ENCODE measurements at places on chromosomes 2 and 18.

- DNase-seq: no peak
These were observed 65.7 kb upstream of the DARS1 start for GRCh38 chr2:136051001-136051724.

- DNase-seq: no peak
These were observed 437.5 kb downstream of the NR4A2 start for GRCh38 chr2:155895016-155895415.

DNA sequence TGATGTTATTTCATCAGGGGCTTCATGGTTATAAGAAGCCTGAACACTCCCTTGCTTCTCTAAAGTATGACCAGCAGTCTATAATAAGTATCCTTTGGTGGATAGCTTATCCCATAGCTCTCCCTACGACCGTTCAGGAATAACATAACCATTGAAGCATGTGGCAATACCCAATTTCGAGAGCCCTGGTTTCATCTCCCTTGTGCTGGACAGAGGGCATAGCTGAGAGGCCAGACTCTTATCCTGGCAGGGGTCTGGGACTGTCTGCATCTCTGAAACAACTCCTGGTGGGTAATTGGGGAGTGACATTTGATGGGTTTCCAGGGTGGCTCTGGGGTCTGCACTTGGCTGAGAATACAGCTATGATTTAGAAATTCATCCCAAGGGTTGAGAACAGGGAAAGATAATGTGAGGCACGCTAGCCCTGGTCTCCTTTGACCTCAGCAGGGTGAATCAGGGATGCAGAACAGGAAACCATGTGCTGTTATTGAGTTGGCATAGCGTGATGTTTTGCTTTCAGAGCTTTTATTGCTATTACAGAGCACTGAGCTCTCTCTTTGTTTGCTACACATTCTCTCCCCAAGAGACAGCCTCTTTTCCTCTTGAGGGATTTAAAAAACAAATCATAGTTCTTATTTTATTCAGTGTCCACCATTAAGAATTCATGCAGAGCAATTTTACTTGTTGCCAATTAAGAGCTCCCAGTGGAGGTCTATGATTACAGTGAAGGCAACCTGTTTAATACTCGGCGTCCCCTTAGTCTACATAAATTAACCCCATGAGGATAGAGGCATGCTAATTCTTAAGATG, 274.5 kb downstream of the NCKAP5 start:
- DNase-seq: no peak

DNA sequence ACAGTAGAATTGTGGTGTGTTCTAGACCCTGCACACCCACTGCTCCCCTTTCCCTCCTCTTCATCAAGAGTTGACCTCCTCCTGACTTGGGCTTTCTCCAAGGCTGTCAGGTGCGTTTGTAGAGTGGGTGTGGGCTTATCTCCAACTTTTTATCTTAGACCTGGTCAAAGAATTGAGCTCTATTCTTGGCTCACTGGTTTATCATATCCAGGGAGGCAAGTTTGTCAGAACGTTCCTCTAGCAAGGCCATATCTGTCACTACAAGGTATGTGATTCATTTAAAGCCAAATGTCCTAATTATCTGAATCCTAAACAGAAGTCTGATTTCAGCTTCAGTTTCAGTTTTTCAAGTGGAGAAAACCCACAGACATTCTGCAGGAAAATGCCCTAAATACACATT, 117.1 kb upstream of the MGAT5 start:
- DNase-seq: no peak

DNA sequence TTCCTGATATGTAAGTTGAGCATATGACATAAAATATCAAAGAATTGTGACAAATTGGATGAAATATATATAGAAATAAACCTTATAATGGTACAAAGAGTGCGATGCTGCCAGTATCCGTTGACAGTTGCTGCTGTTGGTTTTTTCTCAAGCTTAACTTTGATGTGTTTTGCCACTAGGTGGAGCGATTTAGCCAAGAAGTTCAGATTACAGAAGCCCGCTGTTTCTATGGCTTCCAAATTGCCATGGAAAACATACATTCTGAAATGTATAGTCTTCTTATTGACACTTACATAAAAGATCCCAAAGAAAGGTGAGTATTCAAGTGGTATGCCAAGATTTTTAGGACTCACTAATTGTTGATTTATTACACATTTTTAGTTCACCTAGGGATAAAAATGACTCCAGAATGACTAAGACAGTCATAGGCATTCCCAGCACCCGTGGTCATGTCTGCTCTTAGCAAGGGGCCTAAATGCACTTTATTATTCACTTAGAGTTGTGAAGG, 2.1 kb downstream of the RRM2 start:
- peak; percentile 71 for DNase-seq

GRCh38 chr2:113167962-113168340, 5.8 kb upstream of the PSD4 start:
- no peak for DNase-seq

GRCh38 chr2:236366049-236366387, 101.8 kb upstream of the ASB18 start:
- no peak for DNase-seq

DNA sequence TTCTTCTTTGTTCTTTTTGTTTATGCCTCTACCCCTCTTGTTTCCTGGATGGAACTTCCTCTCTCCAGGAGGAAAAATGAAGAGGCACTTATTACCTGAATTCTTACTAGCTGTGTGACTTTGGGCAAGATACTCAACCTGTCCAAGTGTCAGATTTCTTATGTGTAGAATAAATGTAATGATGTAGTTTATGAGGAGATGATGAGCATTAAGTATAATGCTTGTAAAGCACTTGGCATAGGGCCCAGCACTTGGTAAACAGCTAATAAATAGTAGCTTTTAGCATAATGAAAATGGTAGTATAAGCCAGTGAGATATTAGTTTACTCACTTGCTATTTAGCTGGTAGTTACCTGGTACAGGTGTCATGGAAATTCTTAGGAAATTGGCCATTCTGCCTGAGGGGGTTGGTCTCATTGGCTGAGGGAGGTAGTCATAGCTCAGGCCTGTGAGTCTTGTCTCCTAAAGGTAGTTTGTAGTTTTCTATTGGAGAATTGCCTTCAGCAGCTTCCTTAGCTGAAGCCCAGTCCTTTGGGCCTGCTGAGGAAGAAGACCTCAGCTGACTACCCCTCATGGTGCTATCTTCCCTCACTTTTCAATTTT, 133.4 kb upstream of the NABP1 start:
- DNase-seq: no peak

GRCh38 chr2:236346366-236346765, 82.2 kb upstream of the ASB18 start:
- DNase-seq: no peak

DNA sequence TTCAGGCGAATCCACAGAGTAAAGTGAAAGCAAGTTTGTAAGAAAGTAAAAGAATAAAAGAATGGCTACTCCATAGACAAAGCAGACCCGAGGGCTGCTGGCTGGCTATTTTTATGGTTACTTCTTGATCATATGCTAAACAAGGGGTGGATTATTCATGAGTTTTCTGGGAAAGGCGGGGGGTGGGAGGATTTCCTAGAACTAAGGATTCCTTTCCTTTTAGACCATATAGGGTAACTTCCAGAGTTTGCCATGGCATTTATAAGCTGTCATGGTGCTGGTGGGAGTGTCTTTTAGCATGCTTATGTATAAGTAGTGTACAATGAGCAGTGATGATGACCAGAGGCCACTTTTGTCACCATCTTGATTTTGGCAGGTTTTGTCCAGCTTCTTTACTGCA, 59.8 kb downstream of the SLC4A3 start:
- no peak for DNase-seq

GRCh38 chr2:119062179-119062578, 96.4 kb downstream of the C1QL2 start:
- no peak for DNase-seq

- no peak for DNase-seq
These were observed 275.7 kb upstream of the ZNF804A start for GRCh38 chr2:184322615-184323014.

- no peak for DNase-seq
These were observed 210.3 kb upstream of the ETAA1 start for GRCh38 chr2:67186871-67187270.

DNA sequence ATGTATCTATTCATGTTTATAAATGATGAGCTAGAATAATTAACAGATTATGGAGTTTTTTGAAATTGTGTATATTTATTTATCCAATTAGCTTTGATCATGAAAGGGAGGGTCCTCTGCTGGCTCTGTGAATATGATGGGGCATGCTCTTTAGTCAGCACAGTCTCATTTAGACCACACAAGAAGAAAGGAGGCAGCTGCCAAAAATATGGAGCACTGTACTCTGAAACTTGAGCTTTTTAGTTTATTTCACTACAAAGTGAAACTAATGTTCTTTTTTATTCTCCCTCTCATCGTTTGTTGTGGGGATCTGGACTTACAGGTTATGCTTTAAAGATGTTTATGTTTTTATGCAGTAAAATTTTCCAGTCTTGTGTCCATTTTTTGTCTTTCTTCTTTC, 266.9 kb upstream of the GULP1 start:
- no peak for DNase-seq

DNA sequence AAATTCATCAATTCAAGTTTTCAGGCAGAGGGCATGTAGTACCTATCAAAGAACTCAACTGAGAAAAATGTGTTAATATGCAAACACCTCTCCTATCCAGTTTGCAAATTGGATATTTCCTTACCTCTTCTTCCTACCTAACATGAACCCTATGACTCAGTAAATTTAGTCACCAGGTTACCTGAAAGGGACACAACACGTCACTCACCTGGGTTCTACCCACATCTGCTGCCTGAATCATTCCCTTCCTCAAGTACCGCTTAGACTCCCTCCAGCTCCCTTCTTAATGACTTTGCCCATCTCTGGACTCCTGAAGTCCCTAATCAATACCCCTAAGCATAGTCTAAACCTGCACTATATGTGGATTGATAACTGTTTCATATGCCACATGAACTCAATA, 10.4 kb downstream of the ANKRD44 start:
- DNase-seq: no peak

DNA sequence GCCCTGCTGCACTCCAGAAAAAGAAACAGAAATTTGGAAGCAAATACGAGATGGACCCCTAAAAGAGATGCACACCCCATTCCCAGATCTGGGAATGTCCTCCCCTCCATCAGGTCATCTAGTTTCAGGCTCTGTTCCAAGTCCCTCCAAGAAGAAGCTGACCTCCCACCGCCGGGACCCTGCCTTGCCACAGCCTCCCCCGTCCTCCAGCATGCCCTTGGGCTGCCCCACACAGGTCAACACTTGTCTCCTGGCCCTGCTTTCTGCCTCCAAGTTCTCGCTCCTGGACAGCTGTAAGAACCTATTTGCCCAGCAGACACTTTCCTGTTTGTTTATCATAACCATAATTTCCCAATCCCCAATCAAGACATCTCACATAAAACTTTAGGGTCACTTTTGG, 2.0 kb downstream of the ASPRV1 start:
- no peak for DNase-seq

DNA sequence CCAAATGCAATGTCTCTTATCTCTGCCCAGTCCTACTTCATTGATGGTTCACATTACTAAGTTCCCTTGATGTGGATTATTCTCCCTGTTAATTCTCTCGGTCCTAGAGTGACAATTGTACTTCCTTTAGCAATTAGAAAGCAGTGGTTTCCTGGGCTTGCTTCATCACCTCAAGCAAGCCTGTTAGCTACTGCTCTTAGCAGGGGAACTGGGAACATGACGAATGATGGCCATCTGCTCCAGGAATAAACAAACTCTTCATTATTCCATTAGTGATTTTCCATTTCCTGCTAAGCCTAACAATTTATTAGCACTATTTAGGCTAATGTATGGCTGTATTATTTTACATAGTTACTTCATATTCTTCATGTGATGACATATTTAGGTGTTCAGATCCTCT, 331.8 kb downstream of the MTX2 start:
- no peak for DNase-seq

- DNase-seq: peak; percentile 73
These were observed 104.0 kb downstream of the COBLL1 start for GRCh38 chr2:164737612-164738081.

DNA sequence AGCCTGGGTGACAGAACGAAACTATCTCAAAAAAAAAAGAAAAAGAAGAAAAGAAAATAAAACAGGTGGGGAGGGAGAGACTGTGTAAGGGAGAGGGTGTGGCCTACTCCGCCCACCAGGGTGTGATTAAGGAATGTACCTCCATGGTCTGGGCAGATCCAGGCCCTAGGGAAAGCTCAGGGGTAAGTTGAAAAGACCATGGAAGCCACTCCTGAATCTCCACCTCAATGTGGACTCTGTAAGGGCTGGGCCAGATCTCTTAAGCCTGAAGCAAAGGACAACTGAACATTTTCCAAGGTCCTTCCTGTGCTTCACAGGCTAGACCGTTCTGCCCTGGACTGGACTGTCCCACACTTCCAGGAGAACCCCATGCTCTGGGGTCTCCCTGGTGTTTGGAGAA, 9.7 kb upstream of the ATG16L1 start:
- DNase-seq: no peak

All from suppressor macrophage (primary cell).